Retina (tissue), 1 donor: ENCODE measurements at places on chromosomes 4 and X.

DNA sequence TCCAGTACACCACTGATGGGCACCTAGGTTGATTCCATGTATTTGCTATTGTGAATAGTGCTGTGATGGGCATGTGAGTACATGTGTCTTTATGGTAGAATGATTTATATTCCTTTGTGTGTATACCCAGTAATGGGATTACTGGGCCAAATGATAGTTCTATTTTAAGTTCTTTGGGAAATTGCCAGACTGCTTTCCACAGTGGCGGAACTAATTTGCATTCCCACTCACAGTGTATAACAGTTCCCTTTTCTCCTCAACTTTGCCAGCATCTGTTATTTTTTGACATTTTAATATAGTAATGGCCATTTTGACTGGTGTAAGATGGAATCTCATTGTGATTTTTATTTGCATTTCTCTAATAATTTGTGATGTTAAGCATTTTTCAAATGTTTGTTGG is 25.9 kb downstream of the CC2D2A start:
- no peak for DNase-seq

DNA sequence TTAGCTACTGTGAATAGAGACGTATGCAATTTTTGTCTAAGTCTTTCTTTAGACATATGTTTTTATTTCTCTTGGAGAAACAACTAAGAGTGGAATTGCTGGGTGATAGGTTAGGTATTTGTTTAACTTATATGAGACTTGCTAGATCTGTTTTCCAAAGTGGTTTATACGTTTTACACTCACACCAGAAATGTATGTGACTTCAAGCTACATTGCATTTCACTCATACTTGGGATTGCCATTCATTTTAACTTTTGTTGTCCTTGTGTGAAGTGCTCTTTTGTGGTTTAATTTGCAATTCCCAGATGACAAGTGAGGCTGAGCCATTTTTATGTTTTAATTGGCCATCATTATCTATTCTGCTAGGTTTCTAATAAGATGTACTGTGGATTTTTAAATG is 817.2 kb downstream of the GLUD2 start:
- no peak for DNase-seq

GRCh38 chr4:1598206-1599025 is 85.7 kb downstream of the FAM53A start:
- no peak for DNase-seq

- peak; percentile 72 for DNase-seq
Observed at GRCh38 chr4:175705407-175705806, 106.7 kb downstream of the GPM6A start.

GRCh38 chr4:184306949-184307348 is 89.3 kb upstream of the ENPP6 start:
- no peak for DNase-seq

- no peak for DNase-seq
Observed at GRCh38 chr4:147479786-147480185, 1.1 kb upstream of the EDNRA start.

- DNase-seq = no peak
Observed at GRCh38 chr4:110059556-110060191, 138.7 kb downstream of the ELOVL6 start.

- no peak for DNase-seq
Observed at GRCh38 chrX:125605145-125605544, 285.5 kb downstream of the TEX13C start.

GRCh38 chr4:24103434-24104157 is 213.7 kb upstream of the PPARGC1A start:
- peak; percentile 41 for DNase-seq
